ENCODE measurements at places on chromosomes 3 and 15. TPM values are rescaled to one million over a fixed set of nuclear protein-coding genes. Genes with fewer than 3 reads are reported as not detected.

Gene OCA2
- 12.2 TPM for total RNA-seq

Gene DUOX1
- not detected for total RNA-seq

Gene GUCA1C
- not detected for total RNA-seq

Gene TM6SF1
- total RNA-seq = 15.0 TPM

Gene SERPINI2
- total RNA-seq = 2.2 TPM

Gene RASGRP1
- 31.0 TPM for total RNA-seq

Gene ZNF620
- total RNA-seq = 16.3 TPM

Data from parietal lobe (tissue), 2 donors.